Cardiac fibroblast (primary cell): ENCODE measurements at places on chromosomes 12 and 14.

DNA sequence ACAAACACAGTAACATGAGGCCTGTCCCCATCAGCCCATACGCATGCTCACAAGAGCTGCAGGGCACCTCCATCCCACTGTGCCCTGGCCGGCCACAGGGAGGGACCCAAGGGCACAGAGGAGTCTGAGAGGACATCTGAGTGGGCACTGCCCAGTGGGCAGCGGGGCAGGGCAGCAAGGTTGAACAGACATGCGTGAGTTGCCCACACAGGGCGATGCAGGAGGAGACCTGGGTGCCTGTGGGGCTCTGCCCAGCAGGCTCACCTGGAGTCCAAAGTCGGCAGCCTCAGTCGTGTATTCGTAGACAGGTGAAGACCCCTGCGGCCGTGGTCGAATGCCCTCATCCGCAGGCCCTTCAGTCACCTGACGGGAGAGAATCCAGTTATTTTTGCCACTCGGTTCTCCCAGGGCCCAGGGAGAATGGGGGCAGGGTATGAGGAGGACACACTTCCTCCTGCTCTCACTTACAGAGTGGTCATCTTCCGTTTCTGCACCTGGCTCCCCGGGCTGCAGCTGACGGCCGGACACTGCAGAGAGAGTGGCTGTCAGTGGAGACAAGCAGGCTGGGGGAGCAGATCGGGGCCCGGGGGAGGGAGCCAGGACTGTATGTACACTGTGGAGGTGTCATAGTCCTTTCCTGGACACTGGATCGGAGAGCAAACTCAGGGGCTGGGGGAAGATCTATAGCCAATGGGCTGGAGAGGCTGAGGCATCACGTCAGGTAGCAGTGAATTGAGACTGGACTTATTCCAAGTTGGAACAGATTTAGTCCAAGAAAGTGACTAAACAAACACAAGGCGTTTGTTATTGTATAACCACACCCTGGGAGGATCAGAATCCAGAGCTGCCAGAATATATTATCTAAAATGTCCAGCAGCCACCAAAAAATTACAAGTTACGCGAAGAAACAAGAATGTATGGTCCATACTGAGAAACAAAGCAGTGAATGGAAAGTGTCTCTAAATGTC lies 20.7 kb downstream of the AHNAK2 start:
- DNase-seq: peak; percentile 57

DNA sequence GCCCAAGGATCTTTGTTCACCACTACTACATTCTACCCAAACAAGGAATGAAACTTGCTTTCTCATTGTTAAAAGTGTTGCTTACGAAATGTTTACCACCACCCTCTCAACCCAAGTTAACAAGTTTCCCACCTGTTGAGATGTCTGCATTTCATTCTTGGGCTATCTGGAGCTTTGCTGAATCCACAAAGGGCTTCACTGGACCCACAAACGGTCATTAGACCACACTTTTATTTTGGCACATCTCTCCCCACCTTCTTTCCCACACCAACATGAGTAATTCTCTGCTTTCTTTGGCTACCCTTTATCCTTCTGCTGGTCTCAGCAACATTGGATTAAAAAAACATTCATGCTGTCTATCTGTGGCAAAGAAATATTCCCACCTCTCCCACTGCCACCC lies 78.0 kb downstream of the TMEM260 start:
- DNase-seq: no peak

GRCh38 chr12:19642345-19642744 lies 203.1 kb downstream of the AEBP2 start:
- no peak for DNase-seq

GRCh38 chr14:61542848-61543790 lies 152.2 kb upstream of the HIF1A start:
- peak; percentile 81 for DNase-seq

DNA sequence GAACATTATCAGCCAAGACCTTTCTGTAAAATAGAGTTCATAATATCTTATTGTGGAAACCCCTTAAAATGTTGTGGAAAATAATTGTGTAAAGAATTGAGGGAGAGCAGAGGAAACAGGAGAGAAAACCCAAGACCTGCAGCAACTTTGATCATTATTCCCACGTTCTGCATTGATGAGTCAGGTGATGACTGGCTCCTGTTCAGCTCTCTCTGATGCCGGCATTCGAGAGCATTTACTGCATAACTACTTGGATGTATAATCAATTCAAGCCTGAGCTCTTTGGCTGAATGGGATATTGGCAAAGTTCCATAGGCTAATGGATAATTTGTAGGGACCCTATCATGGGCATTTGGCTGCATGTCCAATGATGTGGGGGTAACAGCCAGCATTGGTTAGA lies 176.3 kb upstream of the ARID2 start:
- DNase-seq: no peak

- peak; percentile 82 for DNase-seq
Observed at GRCh38 chr12:53623548-53624385, 2.4 kb downstream of the ATF7 start.

DNA sequence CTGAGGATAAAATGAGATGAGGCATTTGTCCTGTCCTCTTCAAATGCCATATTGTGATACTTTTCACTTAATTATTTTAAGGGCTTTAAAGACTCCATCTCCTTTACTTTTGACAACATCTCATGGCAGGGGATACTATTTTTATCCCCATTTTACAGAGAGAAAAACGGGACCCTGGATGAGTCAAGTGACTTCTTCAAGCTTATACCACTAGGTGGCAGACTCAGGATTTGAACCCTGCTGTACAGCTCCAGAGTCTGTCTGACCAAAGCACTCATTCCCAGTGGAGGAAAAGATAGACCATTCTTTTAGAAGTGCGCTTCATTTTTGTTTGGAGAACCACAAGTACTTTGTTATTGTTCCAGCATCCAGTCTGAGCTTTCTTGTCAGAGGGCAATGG lies 1.7 kb upstream of the SMOC1 start:
- peak; percentile 50 for DNase-seq

DNA sequence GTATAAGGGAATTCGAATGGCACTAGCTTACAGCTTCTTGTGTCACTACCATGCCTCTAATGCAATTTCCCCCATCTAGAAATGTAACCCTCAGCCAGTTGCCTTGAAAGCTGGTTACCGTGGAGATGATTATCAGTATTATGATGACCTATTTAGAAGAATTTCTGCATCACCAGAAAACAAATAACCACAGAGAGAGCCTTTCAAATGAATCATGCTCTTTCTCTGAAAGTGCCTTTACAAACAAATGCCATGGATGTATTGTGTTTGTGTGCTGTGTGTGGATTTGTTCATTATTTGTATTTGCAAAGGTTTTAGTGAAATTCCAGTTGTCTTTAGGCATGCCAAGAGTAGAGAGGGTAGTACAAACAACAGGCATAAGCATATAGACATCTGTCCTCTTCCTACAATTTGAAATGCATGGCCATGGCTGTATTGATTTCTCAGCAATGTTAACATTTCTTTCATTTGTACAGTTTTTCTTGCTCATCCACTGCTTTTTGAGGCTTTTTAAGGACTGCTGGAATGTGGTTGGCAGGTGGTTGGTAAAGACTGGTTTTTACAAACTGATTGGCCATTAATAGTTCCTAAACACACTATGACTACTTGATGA lies 266.5 kb downstream of the PAWR start:
- DNase-seq: peak; percentile 91
